Stimulated activated CD4-positive, alpha-beta T cell treated with anti-CD3 and anti-CD28 coated beads, Interleukin-2, amount 100 ng/mL, for 4 hours (primary cell): ENCODE measurements at places on chromosomes 1 and 21.

DNA sequence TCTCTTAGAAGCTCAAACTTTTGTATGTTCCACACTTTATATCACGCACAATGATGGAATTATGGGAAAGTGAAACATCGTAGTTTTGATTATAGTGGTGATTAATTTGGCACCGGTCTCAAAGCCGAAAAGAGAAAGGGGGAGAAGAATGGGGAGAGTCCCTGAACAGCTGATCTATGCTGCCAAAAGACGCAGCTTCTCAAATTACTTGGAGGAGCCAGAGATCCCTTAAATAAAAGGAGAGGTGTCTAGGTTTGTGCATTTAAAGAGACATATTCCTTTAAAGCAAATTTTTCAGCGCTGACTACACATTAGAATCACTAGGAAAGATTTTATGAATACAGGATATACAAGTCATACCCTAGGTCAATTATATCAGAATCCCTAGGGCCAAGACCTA lies 599.6 kb upstream of the ADAMTS5 start:
- no peak for DNase-seq

GRCh38 chr1:2919841-2920240 lies 101.4 kb upstream of the ACTRT2 start:
- DNase-seq = no peak

DNA sequence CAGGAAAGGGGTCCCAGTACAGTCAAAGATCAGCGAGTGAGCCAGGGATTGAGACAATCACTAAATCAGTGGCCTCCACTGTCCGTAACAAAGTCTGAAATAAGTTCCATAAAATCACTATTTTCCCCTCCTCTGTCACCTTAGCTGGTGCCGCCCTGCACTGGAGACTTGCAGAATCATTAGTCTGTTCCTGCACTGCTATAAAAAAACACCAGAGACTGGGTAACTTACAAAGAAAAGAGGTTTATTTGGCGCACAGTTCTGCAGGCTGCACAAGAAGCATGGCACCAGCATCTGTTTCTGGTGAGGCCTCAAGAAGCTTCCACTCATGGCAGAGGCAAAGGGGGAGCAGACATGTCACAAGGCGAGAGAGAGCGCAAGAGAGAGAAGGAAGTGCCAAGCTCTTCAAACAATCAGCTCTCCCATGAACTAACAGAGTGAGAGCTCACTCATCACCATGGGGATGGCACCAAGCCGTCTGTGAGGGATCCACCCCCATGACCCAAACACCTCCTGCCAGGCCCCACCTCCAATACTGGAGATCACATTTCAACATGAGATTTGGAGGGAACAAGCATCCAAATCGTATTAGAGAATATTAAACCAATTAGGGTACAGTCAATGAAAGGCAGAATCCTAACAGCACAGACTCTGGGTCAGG lies 129.8 kb upstream of the TIAM1 start:
- DNase-seq = no peak

DNA sequence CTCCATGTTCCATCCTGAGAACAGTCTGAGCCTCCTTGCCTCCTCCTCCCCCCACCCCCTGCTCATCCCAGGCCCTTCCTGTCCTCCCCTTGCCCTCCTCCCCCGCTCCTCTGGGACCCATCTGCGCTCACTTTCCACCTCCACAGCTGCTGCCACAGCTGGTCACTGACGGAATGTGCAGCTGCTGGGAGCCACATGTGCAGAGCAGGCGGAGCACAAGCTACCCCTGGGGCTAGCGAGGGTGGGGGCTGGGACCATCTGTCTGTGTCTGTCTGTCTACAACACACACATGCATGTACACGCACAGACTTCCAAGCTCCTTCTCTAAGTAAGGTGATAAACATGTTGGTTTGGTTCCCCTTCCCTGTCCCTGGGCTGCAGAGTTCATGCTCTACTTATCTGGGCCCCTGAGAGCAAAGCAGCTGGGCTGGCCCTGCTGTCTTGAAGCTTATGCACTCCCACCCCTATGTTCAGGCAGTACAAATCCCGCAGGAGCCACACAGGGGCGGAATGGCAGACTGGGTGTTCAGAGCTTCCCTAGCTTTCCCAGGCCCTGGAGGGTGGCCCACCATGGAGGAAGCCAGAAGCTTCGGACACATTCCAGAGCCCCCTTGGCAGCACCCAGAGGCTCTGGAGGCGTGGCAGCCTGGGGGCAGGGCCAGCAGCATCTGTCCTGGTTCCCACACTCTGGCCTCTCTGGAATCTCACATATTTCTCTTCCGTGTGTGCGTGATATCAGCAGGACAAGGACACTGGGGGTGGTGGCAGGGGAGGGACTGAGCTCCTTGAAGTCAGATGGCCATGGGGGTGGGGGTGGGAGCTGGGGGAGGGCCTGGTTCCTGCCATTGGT lies 7.0 kb upstream of the HEYL start:
- DNase-seq = no peak

GRCh38 chr1:169414952-169415351 lies 12.3 kb downstream of the CCDC181 start:
- no peak for DNase-seq

- no peak for DNase-seq
Measured at GRCh38 chr21:25584833-25585676, 22.2 kb downstream of the MRPL39 start.

DNA sequence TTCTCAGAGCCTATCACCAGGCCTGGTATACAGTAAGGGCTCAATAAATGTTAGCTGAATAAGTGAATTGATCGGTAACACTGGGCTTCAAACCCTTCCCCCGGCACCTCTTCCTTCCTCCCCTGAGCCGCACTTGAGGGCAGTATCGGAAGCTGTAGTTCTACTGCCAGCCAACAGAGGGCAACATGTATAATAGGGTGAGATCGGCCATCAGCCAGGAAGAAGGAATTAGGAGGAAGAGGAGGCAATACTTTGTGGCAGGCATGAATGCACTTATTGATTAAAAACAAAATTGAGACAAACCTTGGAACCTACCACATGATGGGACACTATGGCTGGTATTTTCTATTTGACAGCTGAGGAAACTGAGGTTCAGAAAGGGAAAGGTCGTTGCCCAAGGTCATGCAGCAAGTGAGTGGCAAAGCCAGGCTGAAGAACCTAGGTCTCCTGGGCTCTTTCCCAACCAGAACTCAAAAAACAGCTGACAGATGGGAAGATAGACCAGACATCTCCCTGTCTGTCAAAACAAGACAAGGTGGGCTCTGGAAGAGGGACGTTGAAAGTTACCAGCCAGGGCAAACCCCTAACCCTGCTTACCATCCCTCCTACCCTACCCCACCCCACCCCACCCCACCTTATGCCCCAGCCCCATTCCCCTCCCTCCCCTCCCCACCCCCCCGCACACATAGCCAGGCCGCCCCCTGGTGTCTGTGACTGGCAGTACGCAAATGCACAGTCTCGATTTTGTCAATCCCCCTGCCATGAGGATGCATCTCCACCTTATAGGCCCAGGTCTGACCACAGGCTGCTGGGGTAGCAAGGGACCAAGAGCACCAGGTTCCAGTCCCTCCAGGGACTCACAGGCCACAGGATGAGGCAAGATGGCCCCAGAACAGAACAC lies 107.3 kb upstream of the RUNX3 start:
- peak; percentile 50 for DNase-seq

GRCh38 chr1:18452550-18452949 lies 28.2 kb upstream of the KLHDC7A start:
- no peak for DNase-seq

DNA sequence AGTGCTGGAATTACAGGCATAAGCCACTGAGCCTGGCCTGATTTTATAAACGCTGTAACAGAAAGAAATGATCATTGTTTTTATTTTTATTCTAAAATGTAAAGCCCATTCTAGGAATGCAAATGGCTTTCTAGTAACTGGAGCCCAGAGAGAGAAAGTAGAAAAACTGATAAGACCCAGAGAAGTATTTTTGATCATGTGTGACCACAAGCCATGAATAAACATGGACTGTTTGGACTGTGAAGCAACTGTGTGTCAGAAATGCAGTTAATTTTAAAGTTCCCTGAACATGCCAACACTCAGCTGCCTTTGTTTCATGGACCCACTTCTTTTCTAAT lies 39.7 kb downstream of the EIF2B3 start:
- DNase-seq = no peak

DNA sequence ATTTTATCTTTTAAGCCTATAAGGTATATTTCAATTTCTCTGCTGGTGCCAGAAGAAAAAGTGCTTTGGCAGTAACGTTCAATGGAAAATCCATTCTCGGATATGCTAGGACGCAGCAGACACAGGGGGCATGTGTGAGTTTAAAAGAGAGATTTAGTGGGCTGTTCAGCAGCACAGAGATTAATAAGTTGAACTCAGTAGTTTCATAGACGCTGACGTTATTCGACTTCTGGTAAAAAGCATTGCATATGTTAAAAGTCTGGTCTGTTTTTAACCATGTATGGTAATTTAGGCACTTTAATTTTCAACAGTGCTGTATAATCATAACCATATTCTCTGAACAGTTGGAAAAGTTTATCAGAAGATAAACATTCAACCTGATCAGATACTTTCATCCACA lies 99.6 kb downstream of the ATP6V1G3 start:
- DNase-seq = no peak

DNA sequence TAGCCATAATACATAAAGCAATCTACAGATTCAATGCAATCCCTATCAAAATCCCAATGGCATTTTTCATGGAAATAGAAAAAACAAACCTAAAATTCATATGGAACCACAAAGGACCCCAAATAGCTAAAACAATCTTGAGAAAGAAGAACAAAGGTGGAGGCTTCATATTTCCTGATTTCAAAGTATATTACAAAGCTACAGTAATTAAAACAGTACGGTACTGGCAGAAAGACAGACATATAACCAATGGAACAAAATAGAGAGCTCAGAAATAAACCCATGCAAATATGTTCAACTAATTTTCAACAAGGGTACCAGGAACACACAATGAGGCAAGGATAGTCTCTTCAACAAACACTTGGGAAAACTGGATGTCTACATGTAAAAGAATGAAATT lies 87.0 kb downstream of the DENND1B start:
- DNase-seq = no peak

- DNase-seq = no peak
Measured at GRCh38 chr1:25945761-25946160, 39.5 kb upstream of the STMN1 start.

GRCh38 chr21:46295996-46296752 lies 10.0 kb downstream of the YBEY start:
- DNase-seq = peak; percentile 50

- no peak for DNase-seq
Measured at GRCh38 chr21:25885405-25885804, 150.6 kb downstream of the GABPA start.

DNA sequence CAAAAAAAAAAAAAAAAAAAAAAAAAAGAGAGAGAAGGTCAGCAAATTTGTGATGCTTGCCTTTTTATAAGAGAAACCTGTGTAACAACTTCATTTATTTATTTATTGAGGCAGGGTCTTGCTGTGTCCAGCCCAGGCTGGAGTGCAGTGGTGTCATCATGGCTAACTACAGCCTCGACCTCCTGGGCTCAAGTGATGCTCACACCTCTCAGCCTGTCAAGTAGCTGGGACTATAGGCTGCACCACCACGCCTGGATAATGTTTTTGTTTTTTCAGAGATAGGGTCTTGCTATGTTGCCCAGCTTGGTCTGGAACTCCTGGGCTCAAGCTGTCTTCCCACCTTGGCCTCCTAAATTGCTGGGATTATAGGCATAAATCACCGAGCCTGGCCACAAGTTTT lies 42.4 kb downstream of the DHCR24 start:
- DNase-seq = no peak

GRCh38 chr1:67608661-67609576 lies 76.1 kb upstream of the GADD45A start:
- no peak for DNase-seq

- DNase-seq = no peak
Measured at GRCh38 chr1:222096883-222097282, 355.0 kb upstream of the DUSP10 start.

GRCh38 chr1:222923506-222923905 lies 108.7 kb downstream of the DISP1 start:
- DNase-seq = no peak

DNA sequence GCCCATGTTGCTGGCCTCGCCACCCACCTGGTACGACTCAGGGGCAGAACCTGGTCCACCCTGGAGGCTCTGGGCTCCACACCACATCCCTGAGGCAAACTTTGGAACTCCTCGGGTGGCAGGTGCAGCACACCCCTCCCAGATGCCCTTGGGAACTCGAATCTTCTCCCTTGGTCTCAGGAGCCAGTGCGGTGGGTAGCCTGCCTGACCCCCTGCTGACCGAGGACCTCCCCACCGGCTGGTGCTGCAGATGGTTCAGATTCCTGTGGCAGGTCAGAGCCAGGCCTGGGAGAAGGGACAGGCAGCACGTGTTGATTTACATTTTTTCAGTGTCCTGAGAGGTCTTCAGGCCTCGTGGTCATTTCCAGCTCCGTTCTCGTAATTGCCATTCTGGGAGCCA lies 6.3 kb upstream of the CFAP410 start:
- DNase-seq = no peak

DNA sequence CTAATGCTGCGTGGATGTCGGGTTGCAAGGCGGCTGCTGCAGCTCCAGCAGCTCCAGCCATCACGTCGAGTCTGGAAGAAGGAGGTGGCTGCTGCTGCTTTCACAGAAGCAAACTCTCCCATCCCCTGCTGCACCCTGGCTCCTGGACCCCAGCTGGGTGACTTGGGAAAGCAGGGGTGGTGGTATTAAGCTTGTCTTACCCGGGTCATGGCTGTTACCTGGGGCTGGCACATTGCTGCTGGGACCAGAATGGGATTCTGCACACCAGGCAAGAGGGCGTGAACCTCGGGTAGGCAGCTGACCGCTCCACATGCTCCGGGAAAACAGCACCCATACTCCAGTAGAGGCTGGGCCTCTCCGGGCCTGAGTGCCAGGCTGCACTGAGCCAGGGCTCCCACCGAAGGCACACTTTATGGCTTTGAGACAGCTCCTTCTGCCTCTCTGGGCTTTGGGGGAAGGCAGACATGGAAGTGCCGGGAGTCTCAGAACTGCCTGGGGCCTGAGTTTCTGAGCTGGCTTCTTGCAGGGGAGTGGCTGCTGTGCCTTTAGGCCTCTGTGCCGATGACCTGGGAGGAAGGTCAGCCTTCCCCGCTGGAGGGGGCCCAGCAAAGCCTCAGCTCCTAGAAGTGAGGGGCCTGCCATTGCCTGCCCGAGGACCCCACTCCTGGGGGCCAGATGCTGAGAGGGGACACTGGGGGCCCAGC lies 1.2 kb downstream of the SMIM1 start:
- DNase-seq = no peak

DNA sequence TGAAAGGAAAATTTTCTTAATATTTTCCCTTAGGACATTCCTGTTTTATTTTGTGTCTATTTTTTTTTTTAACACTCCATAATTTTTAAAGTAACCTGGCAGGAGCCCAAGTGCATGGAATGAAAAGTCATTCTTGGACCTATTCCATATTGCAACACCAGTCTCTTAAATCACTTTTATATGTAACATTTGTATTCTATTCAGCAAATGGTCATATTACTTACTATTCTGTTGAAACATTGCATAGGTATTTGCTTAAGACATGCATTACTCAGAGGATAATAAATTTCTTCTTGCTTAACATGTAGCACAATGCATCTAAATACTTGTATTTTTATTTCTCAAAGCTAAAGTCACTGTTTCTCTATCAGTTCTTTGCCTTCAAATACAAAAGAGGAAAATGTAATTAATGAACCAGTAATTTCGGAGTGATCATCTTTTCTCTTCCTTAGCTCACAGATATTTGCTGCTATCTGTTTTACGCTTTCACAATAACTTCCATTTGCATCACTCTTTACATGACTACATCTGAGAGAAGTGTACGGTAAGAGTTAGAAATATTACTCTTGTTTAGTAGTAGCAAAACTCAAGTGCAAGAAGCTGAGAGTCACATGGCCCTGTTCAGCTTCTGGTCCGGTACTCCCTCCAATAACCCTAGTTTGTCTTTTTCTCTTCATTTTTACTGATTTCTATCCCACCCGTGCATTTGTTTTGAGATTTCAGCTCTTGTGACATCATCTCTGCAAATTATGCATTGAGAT lies 394.8 kb downstream of the USP25 start:
- DNase-seq = no peak
